MM.1S (cell line): ENCODE measurements at places on chromosomes 11 and 22.

DNA sequence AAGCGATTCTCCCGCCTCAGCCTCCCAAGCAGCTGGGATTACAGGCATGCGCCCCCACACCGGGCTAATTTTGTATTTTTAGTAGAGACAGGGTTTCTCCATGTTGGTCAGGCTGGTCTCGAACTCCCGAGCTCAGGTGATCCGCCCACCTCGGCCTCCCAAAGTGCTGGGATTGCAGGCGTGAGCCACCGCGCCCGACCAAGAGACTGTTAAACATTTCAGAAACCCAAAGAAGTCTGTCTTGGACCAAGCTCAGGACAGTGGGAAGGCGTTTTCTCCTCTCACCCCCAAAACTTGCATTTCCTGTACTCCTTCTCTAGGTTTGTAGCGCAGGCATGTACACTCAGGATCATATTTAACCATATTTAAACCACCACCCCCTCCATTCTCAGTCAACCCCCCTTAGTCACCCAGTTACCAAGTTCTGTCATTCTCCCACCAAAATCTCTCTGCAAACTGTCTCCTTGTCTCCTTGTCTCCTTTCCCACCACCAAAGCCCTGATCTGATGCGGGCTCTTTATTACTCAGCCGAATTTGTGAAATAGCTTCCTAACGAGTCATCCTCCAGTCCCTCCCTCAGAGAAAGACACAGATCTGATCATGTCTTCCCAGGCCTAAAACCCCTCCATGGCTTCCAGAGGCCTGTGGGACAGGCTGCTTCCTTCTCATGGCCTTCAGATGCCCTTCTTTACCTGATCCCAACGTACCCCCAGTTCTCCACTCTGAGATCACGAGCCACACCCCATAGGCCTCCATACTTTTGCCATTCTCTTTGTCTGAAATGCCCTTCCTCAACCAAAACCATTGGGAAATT, 29.0 kb upstream of the CREB3L1 start:
- H3K4me1 ChIP-seq, result no peaks in the 10 kb centered on the region
- DNase-seq, result no peak
- no peak overlapping the region for H3K4me3 ChIP-seq
- no peak overlapping the region for H3K27ac ChIP-seq

- H3K27ac ChIP-seq, result peak overlapping the region; percentile 92; the same call in 1 of the 2 replicates
- H3K4me1 ChIP-seq, result peaks cover 75% of the 10 kb centered on the region
- H3K36me3 ChIP-seq, result peaks cover 8% of the 10 kb centered on the region
- no peak for DNase-seq
- H3K27me3 ChIP-seq, result no peaks in the 10 kb centered on the region
These were observed 8.7 kb downstream of the GRK2 start for GRCh38 chr11:67274768-67275605.

DNA sequence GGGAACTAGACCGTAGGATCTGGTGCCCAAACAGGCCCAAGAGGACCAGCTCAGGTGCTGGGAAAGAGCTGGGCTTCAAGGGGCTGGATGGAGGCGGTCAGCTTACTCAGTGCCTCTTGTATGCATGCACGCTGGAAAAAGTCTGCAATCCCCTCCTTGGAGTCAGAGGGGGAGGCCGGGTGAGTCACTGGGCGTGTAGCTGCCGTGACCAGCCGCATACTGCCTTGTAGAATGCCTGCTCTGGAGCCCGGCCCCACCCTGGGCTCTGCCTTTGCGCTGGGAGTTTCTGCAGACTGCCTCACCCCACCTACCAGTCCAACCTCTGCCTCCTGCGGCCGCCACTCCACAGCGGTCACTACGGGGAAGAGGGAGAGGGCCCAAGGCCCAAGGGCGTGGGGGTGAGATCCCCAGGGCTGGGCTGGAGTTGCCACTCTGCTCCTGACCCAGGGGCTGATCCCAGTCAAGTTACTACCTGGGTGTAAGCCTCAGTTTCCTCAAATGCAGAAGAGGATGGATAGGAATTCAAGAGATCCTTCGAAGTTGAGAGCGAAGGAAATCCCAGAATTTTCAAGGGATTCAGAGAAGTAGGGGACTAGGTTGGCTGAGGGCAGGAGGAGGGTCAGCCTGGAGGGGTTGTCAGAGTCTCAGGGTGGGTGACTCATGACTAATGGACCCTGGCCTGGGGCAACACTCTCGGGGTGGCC, 4.2 kb downstream of the MRGPRF start:
- no peak overlapping the region for H3K27ac ChIP-seq
- no peak overlapping the region for H3K4me3 ChIP-seq
- peaks cover 100% of the 10 kb centered on the region for H3K27me3 ChIP-seq
- H3K4me1 ChIP-seq, result no peaks in the 10 kb centered on the region

GRCh38 chr11:121418625-121419114, 33.4 kb upstream of the SORL1 start:
- no peak overlapping the region for H3K27ac ChIP-seq
- no peaks in the 10 kb centered on the region for H3K27me3 ChIP-seq
- no peak overlapping the region for H3K4me3 ChIP-seq
- peaks cover 17% of the 10 kb centered on the region for H3K4me1 ChIP-seq

- peaks cover 26% of the 10 kb centered on the region for H3K4me1 ChIP-seq
- DNase-seq, result peak; percentile 42
- H3K27me3 ChIP-seq, result no peaks in the 10 kb centered on the region
These were observed 3.3 kb upstream of the BCL9L start for GRCh38 chr11:118928870-118929500.

DNA sequence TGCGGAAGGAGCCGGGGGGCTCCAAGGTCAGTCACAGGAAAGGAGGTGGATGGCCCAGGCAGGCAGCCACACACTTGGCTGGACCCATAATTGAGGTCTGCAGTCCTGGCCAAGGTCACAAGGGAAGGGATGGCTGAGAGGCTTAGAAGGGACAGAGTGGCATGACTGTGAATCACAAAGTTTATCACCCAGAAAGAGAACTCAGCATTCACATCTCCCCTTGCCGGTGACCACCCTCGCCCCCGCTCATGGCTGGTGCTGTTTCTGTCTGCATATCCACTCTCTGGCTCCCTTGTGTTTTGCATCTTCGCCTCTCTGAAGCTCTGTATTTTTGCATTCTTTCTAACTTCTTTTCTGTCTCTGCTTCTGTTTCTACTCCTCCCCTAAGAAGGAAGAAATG, 117.5 kb downstream of the FEZ1 start:
- no peak overlapping the region for H3K27ac ChIP-seq
- H3K4me3 ChIP-seq, result no peak overlapping the region
- H3K27me3 ChIP-seq, result no peaks in the 10 kb centered on the region; the same call in 1 of the 2 replicates
- H3K36me3 ChIP-seq, result no peaks in the 10 kb centered on the region
- H3K4me1 ChIP-seq, result no peaks in the 10 kb centered on the region
- DNase-seq, result no peak

DNA sequence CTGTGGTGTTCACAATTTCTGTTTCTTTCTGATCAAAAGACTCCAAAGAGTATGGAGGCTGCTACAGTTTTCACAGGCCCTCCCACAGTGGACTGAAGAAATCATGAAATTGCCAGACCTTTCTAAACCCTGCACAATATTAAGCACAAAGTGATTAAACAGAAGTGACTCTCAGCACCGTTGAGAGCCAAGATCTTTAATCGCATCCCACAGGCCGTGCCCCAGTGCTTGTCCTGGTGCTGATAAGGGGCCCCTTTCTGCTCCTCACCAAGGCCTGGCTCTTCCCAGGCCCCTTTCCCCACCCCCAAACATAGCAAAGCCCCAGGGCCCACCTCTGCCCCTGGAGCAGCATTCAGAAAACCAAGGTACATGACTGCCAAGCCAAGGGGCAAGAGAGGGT, 57.4 kb upstream of the BMAL1 start:
- no peak overlapping the region for H3K27ac ChIP-seq
- no peaks in the 10 kb centered on the region for H3K27me3 ChIP-seq
- DNase-seq, result no peak
- H3K36me3 ChIP-seq, result no peaks in the 10 kb centered on the region
- H3K4me3 ChIP-seq, result no peak overlapping the region

GRCh38 chr11:87555101-87555500, 517.4 kb downstream of the TMEM135 start:
- H3K4me3 ChIP-seq, result no peak overlapping the region
- no peaks in the 10 kb centered on the region for H3K4me1 ChIP-seq
- DNase-seq, result no peak
- no peaks in the 10 kb centered on the region for H3K36me3 ChIP-seq

DNA sequence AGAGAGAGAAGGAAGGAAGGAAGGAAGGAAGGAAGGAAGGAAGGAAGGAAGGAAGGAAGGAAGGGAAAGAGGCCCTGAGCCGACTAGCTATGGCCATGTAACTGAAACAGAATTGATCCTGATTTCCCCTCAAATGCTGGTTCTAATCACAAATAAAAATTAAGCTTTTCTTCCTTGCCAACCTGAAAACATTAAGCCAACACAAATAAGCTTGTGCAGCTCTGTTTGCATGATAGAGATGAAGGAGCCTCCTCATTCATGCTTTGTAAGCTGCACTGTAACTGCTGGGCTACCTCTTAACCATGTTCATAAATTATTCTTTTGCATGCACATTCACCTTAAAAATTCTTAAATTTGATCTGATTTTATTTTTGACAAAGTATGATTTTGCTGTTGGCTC, 27.7 kb upstream of the APOL5 start:
- H3K4me1 ChIP-seq, result no peaks in the 10 kb centered on the region
- no peak overlapping the region for H3K27ac ChIP-seq
- no peaks in the 10 kb centered on the region for H3K27me3 ChIP-seq
- H3K36me3 ChIP-seq, result no peaks in the 10 kb centered on the region
- no peak for DNase-seq
- H3K4me3 ChIP-seq, result no peak overlapping the region

DNA sequence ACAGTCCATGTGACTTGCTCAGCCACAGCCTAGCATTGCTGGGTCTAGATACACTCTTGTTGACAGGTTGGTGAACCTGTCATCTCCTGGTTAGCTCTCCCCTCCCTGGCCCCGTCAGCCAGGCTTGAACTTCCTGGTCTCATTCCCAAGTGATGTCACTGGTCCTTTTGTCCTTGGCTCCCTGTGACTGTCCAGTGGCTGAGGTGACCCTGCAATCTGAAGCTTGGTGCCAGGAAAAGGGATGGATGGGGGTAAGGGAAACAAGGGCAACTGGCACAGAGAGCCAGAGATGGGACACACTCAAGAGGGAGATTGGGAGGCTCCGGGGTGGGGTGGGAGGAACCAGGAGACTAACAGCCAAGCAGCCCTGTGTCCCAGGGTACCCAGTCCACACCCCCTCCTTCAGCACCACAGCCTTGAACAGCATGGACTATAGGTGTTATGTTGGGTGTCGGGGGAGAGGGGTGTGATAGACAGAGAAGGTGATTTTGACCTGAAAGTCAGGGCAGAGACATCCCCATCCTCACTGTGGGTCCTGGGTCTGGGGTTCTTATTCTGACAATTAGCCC, 63.8 kb upstream of the THY1 start:
- peaks cover 38% of the 10 kb centered on the region; the same call in 1 of the 2 replicates for H3K27me3 ChIP-seq
- no peak for DNase-seq
- no peak overlapping the region for H3K27ac ChIP-seq
- no peak overlapping the region for H3K4me3 ChIP-seq

DNA sequence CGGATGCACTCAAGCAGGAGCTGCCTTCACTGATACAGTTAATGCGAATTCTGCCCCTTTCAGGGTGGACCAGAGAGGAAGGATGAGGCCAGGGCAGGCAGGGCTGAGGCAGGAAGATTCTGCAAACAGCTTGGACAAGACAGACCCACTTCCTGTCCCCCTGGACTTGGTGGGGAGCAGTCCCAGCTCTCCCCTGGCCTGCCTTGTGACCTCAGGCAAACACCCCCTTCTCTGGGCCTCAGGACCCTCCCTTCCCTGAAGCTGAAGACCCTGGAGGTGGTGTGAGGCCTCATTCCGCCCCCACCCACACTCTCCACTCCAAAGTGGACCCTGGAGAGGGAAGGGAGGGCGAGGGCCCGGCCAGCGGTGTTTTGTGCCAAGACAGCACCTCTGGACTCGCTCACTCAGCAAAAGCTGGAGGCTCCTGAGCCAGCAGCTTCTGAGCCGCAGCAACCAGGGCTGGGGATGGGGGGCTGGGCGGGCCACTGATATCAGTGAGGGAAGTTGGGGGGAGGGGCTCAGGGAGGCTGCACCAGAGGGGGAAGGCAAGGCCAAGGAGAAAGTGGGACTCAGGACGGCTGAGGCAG, 8.5 kb downstream of the RAB3IL1 start:
- H3K4me1 ChIP-seq, result peaks cover 7% of the 10 kb centered on the region
- no peak overlapping the region for H3K27ac ChIP-seq
- no peak overlapping the region for H3K4me3 ChIP-seq
- H3K27me3 ChIP-seq, result peaks cover 10% of the 10 kb centered on the region; the same call in 1 of the 2 replicates

DNA sequence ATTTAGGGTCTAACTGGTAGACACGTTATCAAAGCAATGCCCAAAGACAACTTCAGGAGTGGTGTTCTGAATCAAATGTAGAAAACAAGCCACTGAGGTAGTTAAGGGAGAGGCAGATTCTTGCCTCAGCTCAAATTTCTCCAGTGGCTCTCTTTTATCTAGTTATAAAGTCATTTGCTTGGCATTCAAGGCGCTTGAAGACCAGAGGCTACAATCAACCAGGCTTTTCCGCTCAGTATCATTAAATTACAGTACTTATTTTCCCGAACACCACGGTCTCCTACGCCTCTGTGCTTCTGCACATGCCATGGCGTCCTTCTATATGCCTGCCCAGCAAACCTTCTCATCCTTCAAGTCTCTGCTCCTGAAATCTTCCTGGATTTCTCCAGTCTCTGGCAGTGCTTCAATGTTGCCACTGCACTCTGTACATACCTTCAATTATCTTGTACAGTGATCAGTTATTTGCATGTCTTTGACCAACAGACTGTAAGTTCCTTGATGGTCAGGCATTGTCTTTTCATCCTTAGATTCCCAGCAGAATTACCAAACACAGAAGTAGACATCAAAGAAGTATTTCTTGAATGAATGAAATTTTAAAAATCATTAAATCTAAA, 1.4 kb downstream of the POGLUT3 start:
- H3K27ac ChIP-seq, result no peak overlapping the region
- H3K36me3 ChIP-seq, result no peaks in the 10 kb centered on the region
- no peaks in the 10 kb centered on the region for H3K27me3 ChIP-seq
- H3K4me1 ChIP-seq, result no peaks in the 10 kb centered on the region

DNA sequence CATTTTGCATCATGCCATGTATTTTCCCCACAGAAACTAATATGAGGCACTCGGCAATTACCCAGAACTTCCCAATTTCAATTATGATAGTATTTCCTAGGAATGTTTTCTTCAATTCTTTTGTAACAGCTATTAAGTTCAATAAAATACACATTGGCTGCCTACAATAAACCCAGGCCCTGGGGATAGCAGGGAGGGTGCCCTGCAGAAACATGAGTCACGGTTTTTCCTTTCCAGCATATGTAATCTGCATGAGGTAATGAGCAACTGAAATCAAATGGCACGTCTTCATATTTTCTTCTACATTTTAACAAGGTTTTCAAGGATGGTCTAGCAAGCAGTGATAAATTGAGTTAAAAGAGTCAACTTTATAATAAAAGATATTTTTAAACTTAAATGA, 32.0 kb downstream of the GUCY1A2 start:
- H3K27me3 ChIP-seq, result no peaks in the 10 kb centered on the region
- H3K27ac ChIP-seq, result no peak overlapping the region
- H3K36me3 ChIP-seq, result no peaks in the 10 kb centered on the region
- no peak for DNase-seq
- no peaks in the 10 kb centered on the region for H3K4me1 ChIP-seq
- H3K4me3 ChIP-seq, result no peak overlapping the region

- no peak for DNase-seq
- peaks cover 9% of the 10 kb centered on the region for H3K4me1 ChIP-seq
- no peaks in the 10 kb centered on the region for H3K27me3 ChIP-seq
- H3K27ac ChIP-seq, result no peak overlapping the region
- H3K4me3 ChIP-seq, result no peak overlapping the region
These were observed 34.5 kb upstream of the BLID start for GRCh38 chr11:122150216-122151124.

GRCh38 chr11:8099291-8099899, 18.4 kb downstream of the TUB start:
- DNase-seq, result peak; percentile 64
- H3K4me3 ChIP-seq, result no peak overlapping the region
- no peaks in the 10 kb centered on the region for H3K4me1 ChIP-seq
- no peaks in the 10 kb centered on the region for H3K36me3 ChIP-seq
- H3K27me3 ChIP-seq, result no peaks in the 10 kb centered on the region
